ENCODE measurements at places on chromosomes 6 and 20.

- no peak for DNase-seq
Measured at GRCh38 chr20:49569411-49570115, 1.6 kb upstream of the PTGIS start.

- DNase-seq: no peak
Measured at GRCh38 chr6:2877960-2878359, 25.1 kb downstream of the SERPINB9 start.

DNA sequence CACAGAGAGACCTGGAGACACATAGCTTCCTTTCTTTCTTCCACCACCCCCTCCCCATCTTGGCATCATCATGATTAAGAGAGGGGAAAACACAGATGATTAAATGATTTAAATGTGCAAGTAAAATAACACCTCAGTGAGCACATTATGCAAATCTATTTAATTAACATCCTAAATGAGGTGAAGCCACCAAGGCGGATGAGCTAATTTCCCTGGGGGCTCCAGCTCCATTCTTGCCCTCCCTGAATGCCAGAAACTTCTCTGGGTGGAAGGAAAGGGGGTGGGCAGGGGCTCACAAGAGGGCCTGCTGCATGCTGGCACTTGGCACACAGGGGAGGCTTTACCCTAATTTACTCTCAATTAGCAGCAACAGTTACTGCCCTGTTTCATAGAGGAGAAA, 32.5 kb upstream of the TGM2 start:
- DNase-seq: peak; percentile 35

GRCh38 chr6:133286765-133287164, 45.6 kb downstream of the EYA4 start:
- DNase-seq: no peak

DNA sequence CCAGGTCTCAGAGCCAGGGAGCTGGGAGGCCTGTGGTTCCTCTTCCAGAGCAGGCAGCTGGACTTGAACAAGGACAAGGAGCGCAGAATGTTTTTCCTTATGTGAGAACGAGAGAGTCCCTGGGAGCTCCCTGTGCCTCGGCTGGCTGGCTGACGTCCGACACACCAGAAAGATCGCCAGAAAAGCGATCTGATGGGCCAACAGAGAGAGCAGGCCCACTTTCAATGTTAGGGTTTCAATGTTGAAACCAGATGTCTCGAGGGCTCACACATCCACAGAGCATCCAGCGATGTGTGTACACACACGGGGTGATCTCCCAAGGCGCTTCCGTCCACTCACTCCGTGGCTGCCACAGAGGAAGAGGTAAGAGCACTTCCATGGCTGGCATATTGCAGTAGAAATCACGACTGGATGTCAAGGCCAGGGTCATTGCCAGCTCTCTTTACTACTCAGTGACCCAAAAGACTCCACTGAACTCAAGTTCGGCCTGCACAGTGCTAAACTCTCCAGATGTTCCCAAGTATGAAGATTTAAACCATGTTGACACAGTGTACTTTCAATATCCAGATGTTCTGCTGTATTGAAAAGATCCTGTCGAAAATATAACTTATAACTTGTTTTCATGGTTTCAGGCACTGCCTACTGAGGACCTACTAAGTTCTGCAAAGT, 70.8 kb upstream of the FOXC1 start:
- no peak for DNase-seq

DNA sequence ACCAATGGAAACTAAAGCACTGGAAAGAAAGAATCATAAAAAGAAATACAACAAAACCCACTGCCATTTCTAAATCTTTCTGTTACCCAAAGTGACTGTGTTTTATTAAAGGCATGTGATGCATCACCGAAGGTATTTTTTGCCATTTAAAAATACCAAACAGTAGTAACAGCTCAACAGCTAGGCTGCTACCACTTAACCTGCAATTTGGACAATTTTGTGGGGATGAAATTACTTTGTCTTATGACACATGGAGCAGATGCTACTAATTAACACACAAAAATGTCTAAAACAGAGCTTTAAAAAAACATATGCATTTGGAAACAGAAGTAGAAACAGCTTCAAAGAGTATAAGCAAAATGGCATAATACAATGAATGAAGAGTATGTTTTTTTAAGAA, 97.4 kb downstream of the ATXN1 start:
- DNase-seq: no peak

- DNase-seq: no peak
Measured at GRCh38 chr20:59055302-59055701, 12.7 kb upstream of the PRELID3B start.

- DNase-seq: no peak
Measured at GRCh38 chr20:39458452-39458851, 496.3 kb downstream of the DHX35 start.

DNA sequence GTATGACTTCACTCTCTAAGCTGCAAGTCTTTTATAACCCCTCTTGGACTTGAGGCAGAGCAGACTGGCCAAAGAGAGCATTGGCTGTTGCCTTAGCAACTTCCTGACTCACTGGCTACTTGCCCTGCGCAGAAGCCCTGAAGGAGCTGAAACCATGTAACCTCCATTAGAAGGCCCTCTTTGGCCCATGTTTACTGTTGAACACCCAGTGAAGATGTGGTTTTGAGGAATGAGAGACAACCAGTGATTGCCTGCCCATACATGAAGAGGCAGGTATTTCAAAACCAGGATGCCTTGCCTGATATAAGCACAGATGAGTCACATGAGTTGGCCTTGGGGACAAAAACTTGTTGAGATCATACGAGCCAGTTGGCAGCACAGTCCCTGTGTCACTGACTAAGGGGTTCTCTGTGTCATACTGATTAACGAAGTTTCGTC, 182.5 kb downstream of the EDN1 start:
- peak; percentile 88 for DNase-seq

DNA sequence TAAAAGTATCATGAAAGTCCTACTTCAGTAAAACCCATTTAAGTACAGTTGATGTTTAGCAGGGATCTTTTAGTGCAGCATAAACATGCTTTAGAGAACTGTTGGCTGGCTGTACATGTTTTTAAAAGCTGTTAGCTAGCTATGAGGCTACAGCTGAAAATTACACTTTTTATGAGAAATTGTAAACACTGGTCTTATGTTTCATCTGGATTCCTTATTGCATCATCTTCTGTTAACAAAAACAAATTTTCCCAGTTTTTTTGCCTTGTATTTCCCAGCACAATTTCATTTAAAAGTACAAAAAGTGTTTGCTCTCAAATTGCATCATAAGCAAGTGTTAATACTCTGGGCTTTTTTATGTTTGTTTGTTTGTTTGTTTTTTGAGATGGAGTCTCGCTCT, 18.3 kb upstream of the HLA-E start:
- no peak for DNase-seq

DNA sequence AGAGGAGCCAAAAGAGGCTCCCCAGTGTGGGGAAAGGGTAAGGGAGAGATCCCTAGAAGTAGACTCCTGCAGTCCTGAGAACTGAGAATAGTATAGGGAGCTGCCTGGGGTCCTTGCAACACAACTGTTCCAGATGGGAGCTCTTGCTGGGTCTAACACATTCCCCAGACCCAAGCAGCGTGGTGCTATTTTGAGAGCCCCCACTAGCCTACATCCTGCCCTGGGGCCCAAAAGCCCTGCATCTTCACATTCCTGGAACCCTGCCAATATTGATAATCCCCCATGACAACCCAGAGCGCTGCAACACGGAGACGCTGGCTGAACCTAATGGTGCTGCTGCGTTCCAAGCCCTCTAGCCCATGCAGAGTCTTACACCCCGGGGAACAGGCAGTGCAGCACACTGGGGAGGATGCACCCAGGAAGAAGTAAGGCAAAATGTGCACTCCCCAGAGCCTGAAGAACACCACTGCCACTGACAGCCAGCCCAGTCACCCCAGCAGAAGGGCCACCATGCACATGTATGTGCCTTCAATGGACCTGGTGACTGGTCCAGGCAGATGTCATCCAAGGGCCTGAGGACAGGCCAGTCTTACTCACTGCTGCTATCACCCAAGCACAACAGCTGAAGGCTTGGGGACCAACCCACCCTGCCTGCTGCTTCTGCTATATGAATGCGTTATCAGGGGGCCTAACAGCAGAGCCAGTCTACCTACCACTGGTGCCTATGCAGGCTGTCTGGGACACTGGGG, 7.0 kb upstream of the RNF217 start:
- DNase-seq: no peak

DNA sequence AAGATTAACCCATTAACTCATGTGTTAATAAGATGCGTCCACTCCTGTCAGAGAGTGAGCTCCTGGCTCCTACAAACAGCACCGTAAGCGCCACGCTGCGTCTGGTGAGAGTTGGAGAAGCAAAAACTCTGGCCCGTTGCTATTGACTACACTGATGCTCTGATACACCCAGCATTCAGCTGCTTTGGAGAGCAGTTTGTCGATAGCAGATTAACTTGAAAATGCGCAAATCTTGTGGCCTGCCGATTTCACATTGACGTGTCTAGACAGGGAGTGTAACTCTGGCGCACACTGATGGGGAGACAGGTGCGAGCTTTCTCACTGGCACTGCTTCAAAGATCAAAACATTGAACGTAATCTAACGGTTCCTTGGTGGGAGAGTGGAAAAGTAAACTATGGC, 151.7 kb upstream of the RPS6KA2 start:
- no peak for DNase-seq

DNA sequence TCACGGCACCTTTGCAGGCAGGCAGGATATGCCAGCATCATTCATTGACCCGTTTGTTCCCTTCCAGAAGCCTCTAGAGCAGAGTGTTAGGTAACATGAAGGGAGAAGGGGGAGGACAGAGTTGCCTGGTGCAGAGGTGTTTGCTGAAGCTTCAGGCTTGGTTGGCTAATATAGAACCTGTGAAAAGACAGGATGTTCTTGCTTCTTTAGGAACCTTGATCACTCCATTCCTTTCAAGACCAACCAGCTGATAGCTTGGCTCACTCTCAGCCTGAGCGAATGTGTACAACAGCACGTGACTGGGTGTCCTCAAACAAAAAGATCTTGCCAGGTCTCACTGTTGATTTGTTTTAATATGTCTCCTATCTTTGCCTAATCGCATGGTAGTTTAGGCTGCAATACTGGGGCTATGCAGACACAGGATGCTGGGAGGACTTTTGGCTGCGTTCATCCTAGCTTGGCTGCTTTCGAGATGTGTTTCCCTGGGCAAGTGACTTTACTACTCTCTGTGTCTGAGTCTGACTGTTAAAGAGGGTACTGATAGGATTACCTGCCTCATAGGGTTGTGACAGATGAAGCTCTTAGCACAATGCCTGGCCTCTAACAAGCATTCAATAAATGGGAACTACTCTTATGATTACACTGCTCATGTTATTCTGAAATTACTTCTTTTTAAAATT, 16.0 kb downstream of the SHLD1 start:
- DNase-seq: no peak

GRCh38 chr6:15966000-15966520, 162.8 kb upstream of the MYLIP start:
- DNase-seq: no peak

- peak; percentile 52 for DNase-seq
Measured at GRCh38 chr20:48766205-48766604, 61.6 kb downstream of the PREX1 start.

GRCh38 chr6:107941627-107942026, 16.4 kb downstream of the SEC63 start:
- no peak for DNase-seq

- DNase-seq: no peak
Measured at GRCh38 chr20:60170116-60170515, 211.9 kb downstream of the CDH26 start.

DNA sequence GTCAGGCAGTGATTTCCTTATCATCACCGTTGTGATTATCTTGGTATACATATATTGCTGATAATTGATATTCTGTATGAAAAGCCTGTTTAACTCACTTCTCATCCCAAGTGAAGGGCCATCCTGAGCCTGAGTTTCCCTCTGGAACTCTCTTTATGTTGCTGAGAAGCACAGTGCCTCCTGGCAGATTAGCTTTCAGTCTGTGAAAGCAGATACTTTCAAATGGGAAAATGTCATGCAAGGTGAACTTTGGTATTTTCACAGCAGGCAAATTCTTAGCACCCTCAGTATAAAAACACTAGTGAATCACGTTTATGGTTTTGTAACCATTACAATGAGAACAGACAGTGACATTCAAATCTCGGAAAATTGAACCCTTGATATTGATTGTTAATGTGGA, 151.6 kb downstream of the PRIM2 start:
- DNase-seq: no peak

DNA sequence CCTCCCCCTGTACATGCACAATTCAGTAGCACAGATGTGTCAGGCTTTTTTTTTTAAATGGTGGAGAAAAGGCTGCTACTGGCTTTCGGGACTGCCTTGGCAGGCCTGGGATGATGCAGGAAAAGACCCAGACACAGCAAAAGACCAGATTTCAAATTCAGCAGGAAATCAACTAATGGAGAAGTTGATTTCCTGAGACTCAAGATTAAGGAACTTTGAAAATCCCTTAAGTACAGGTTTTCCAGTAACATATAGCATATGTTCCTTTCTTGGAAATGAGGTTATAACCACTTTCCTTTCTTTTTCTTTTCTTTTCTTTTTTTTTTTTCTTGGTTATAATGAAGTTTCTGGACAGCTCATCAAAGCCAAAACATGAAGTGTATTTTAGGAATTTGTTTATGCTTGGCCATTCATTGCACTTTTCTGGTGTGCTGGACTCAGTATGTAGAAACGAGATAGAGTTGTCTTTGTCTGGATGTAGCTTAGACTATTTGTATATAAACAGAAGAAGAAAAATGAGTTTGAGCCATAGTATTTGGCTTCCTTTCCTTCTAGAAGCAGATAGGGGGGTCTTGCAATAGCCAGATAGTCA, 119.4 kb downstream of the SASH1 start:
- DNase-seq: no peak

DNA sequence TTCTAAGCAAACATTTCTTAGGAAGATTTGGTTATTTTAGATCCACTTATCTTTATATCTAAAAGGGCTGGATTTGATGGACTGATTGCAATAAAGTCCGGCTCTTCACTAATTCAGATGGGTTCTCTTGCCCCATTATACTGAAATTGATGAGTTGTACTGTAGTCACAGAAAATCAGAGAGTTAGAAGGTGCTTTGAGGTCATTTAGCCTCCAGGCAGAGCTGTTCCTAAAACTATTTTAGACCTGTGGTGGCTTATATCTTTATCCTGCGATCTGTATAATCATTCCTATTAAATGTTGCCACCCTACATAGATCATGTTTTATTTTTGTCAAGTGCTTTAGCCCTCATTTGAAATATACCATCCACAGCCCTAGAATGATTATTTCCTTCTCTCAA, 61.3 kb upstream of the ATXN1 start:
- DNase-seq: no peak

GRCh38 chr6:16092140-16092539, 36.7 kb upstream of the MYLIP start:
- no peak for DNase-seq

GRCh38 chr6:157047951-157048350, 270.8 kb downstream of the ARID1B start:
- no peak for DNase-seq
